ENCODE measurements at places on chromosomes 1 and 21.

- no peak for DNase-seq
Observed at GRCh38 chr1:93999840-94000415, 90.7 kb upstream of the GCLM start.

- DNase-seq: no peak
Observed at GRCh38 chr1:188050250-188050649, 1221.5 kb downstream of the PLA2G4A start.

DNA sequence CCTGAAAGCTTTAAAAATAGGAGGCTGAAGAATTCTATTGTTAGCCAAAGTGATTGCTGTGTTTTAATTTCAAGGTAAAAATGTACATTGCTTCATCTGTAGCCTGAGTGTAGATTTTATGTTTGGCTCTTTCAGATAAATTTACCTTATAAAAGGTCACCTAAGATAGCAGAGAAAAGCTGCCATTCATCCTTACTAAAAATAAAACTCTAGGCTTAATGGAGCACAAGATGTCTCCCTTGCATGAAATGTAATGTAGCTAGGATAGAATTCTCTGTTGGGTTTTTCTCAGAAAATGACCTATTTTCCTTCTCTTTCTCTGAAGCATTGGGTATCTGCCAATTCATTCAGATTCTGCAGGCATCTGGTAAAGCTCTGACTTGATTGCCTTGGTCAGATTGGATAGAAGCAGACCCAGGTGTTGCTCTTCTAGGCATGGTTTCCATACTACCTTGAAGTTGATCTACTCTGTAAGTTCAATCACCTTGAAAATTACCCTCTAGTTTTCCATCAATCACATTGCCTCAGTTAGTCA, 176.6 kb upstream of the GORAB start:
- DNase-seq: no peak

DNA sequence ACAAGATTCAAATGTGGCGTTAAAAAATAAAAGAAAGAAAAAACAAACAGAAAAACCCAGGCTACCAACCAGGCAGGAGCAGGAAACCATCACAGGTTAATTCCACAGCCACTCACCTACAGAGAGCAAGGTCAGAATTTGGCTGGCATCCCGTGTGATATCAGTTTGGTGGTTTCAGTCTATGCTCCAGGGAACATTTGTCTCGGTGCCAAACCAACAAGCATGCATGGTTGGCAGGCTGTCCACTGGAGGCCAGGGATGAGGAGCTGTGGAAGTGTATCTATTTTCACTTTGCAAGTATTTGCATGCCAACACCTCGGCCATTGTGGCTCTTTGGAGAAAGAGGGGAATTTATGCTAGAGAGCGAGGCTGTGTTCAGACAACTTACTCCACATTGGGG, 53.1 kb upstream of the PROX1 start:
- no peak for DNase-seq

DNA sequence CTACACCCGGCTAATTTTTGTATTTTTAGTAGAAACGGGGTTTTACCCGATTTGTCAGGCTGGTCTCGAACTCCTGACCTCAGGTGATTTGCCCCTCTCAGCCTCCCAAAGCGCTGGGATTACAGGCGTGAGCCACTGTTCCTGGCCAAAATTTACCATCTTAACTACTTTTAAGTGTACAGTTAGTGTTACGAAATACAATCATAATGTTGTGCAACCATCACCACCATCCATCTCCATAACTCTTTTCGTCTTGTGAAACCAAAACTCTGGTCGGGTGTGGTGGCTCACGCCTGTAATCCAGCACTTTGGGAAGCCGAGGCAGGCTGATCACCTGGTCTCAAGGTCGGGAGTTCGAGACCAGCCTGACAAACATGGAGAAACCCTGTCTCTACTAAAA, 14.1 kb upstream of the ZBTB40 start:
- no peak for DNase-seq

GRCh38 chr1:223156343-223156742, 13.3 kb upstream of the TLR5 start:
- DNase-seq: no peak

GRCh38 chr1:36355811-36356210, 29.9 kb downstream of the STK40 start:
- no peak for DNase-seq

- DNase-seq: no peak
Observed at GRCh38 chr1:204198348-204199340, 2.4 kb upstream of the KISS1 start.

- no peak for DNase-seq
Observed at GRCh38 chr1:90402893-90403849, 313.9 kb downstream of the BARHL2 start.

DNA sequence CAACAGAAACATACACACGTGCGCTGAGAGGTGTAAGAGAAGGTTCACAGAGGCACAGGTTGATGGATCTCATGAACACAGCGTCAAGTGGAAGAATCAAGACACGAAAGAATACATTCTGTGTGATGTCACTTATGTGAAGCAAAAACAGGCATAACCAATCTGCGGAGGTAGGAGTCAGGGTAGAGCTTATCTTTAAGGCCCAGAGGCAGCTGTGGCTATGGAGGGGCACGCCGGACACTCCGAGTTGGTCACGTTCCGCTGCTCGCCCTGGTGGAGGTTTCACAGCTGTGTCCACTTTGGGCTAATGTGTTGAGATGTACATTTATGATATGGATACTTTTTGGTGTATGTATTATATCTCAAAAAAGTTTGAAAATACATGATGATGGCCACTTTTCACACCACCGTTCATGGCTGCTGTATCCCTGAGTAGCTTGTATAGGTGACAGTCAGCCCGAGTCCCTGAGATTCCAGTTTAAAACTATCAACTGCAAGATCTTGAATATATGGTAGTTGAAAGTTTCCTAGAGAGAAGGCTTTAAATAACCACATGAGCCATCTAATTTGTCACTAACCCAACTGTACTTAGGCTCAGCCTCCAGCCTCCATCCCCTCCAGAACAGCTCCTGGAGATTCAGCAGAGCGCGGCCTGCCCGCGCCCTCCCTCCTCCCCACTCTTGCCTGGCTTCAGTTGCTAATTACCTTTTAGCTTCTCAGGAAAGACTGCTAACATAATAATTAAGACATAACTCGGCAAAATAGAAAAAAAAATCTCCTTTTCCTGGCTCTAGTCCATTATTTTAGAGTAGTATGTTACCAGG, 6.7 kb upstream of the ADARB1 start:
- DNase-seq: no peak

DNA sequence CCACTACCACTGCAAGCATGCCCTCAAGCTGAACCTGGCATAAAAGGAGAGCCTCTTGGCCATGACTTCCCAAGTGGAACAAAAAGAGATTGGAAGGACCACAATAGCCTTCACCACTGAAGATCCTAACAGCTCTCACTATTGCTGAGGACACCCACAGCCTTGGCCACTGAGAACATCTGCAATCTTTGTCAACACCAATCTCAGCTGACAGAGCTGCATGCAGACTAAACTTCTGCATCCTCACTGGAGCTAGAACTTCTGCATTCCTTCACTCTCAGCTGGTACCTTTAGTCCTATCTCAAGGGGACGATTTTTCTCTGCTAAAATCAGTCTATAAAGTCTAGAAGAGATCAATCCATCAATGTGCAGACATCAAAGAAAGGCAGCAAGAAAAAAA, 8.3 kb upstream of the FCRL2 start:
- no peak for DNase-seq

DNA sequence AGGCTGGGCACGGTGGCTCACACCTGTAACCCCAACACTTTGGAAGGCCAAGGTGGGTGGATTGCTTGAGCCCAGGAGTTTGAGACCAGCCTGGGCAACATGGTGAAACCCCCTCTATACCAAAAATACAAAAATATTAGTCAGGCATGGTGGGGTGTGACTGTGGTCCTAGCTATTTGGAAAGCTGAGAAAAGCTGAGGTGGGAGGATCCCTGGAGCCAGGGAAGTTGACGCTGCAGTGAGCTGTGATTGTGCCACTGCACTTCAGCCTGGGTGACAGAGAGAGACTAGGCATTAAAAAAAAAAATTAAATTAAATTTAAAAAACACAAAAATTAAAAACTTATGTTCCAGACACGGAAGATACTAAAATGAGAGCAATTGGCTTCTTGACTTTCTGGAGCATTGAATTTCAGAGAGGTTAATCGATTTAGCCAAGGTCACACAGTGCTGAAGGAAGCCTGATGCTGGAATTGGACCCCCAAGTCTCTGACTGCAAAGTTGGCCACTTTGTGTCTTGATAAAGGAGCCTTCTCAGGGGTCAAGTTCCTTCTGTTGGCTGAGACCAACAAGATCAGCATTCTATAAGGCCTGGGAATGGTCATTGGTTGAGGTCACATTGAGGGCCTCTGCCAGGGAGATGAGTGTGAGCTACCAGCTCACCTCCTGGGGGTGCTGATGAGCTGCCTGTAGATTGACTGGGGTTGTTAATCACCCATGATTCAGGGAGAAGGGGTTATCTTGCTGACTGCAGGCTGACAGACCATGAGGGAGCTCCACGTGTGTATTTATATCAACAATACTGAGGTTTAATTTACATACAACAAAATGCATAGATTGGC, 54.3 kb downstream of the RPS6KA1 start:
- no peak for DNase-seq

DNA sequence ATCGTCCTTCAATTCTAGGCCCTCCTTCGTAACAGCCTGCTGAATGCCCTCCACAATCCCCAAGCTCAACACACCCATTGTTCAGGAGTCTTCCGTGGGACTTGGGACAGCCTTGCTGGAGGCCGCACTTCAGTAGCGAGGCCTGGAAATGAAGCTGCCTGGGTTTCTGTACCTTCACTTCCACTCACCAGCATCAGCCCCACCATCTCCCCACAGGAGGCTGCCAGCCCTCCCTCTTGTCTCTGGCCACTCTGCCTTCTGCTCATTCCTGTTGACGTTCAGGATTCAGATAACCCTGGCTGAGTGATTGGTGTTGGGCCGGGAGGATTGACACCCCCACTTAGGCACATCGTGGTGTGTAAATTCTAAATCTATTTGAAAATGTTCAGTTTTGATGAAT, 23.4 kb upstream of the CSF1 start:
- no peak for DNase-seq

DNA sequence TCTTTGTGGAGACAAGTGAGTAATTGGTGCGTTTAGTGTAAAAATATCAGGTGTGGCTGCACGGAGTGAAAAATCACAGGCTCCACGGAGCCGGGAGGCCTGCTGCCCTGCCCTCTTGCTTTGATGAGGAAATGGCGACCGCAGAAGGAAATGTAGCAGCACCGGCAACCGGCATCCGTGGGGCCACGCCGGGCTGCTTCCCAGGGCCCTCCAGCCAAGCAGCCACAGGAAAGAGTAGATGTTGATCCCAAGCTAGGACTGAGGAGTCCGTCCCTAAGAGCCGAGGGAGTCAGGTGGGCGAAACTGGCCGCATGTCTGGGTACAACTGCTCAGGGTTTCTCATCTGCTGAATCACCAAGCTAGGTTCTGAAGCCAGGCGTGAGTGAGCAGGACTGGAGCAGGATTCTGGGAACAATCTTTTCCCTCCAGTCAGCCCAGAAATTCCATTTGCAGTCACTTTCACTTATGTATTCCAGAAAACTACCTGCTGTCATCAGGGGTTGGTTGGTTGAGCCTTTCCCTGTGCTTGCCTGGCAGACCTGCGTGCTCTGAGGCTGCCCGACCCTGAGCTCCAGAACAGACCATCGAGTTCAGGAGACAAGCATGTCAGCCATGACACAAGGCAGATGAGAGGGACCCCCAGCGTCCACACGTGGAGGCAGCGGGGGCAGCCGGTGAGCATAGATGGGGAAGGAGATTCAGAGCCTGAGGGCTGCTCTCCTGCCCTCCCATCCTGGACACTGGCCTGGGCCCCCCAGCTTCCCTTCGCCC, 5.8 kb upstream of the ITGB2 start:
- no peak for DNase-seq

DNA sequence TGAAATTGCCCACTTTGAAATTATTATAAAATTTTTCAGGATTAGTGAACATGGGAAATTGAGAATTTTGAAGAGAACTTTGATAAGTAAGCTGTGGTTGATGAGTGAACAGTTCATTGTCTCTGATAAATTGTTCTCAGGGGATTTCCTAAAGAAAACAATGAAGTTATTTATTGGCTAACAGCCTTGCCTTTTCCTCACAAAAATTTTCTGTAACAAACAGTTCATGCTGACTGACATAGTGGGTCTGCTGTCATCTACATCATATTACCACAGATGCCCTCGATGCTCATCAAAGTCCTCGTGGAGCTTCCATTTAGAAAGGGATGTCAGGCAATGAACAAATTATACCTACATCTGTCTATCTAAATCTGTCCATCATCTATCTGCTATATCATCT, 113.4 kb downstream of the PTBP2 start:
- DNase-seq: no peak

GRCh38 chr1:100358210-100358609, 5.9 kb downstream of the CDC14A start:
- DNase-seq: no peak

DNA sequence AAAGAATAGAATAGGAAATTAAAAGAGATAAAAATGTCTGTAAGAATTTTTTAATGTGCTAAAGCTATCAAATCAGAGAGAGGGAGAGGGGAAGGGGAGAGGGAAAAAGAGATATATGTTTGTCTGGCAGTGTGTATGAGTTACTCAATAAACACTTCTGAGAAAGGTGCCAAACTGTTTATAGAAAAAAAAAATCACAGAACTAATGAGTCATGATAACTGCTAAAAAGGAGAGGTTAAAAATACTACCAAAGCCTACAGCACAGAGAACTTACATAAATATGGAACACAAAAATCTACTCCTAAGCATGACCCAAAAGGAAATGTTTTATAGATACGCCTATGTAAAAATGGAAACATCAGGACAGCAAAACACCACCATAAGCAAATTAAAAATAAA, 45.4 kb downstream of the SELENOF start:
- no peak for DNase-seq

- no peak for DNase-seq
Observed at GRCh38 chr1:7491109-7491817, 279.8 kb upstream of the VAMP3 start.

DNA sequence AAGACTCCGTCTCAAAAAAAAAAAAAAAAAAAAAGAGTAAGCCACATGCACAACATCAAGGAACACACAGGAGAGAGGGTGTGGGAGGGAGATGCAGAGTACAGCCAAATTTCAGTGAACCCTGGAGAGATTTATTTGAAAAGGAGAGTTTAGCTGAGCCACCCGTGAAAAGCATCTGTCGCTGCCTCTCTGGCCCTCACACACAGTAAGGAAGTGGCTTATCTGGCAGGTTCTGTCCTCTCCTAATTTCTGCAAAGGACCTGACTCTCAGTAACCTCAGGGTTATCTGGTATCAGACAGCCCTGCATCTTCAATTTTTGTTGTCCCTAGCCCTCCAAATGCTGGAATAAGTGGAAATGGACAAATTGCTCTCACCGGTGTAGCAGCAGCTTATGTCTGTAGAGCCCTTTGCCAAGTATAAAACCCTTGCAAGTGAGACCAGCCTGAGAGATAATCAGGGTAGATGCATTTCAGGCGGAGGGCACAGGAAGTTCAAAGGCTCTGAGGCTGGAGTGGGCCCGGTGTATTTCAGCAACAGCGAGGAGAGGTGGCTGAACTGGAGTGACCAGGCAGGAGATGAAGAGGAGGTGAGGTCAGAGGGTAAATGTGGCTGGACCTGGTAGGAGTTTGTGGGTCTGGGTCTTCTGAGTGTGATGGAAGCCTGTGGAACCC, 16.7 kb upstream of the IL10RB start:
- DNase-seq: no peak

- no peak for DNase-seq
Observed at GRCh38 chr1:8004803-8005573, 21.1 kb downstream of the ERRFI1 start.
